ENCODE measurements at places on chromosomes 2 and 18.

DNA sequence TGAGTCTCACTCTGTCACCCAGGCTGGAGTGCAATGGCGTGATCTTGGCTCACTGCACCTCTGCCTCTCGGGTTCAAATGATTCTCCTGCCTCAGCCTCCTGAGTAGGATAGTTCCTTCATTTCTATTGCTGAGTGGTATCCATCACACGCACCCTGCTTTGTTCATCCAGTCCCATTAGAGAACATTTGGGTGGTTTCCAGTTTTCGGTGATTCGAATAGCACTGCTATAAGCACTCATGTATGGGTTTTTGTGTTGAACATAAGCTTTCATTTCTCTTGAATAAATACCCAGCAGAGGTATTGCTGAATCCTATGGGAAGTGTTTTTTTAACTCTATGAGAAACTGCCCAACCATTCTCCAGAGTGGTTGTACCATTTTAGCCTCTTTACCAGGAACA is 147.3 kb downstream of the DDX1 start:
- DNase-seq = no peak

DNA sequence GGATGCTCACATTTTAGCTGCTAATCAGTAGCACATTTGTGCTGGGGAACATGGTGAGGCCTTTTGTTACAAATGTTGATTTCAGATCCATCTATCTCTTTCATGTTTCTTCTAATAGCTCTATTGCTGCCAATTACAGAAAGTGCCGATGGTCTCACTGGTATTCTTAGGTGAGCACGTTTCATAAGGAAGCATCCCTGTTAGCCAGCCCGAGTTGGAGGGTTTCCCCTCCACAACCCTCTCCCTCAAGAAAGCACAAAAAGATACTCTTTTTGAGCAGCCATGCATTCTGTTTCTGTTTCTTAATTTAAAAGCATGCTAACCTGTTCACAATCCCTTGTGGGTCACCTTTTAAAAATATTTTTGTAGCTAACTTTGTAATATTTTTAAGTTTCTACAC is 30.8 kb upstream of the ST8SIA5 start:
- DNase-seq = no peak

GRCh38 chr2:121887513-121888188 is 132.2 kb downstream of the TSN start:
- no peak for DNase-seq

- DNase-seq = no peak
These were observed 70.4 kb upstream of the CYP1B1 start for GRCh38 chr2:38146275-38146906.

Measured in activated T-cell treated with anti-CD3 and anti-CD28 coated beads for 1 hour (primary cell).